ENCODE measurements at places on chromosomes 5 and 9.

GRCh38 chr5:172004824-172005237 is 1.6 kb downstream of the FBXW11 start:
- DNase-seq, result no peak

DNA sequence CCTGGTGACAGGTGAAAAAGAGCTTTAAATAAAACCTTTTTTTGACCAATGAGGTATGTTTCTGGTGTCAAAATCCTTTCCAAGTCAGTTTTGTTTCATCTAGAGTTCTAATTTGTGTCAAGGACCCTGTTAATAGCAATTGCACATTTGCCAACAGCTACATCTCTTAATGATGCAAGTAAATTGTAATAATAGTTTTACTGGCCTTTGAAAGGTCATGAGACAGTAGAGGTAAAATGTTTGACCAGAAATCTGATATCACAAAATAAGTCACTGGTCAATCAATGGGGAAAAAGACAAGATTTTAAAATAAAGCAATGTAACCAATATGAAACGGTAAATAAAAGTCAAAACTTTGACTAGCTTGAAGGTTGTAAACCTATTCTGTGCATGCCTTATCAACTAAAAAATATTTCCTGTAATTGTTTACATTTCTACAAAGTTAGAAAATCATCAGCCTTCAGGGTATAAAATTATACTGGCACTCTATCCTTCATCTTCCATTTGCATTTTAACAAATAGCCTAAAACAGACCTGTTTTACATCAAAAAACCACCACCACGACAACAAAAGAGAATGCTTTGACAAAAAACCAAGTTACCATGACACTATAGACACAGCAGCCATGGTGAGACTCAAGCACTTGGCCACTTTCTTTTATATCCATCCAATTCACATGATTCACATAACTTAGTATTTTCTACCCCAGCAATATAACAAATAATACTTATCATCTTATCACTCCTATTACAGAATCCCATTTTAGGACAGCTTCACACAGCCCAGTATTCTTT is 3.0 kb downstream of the NADK2 start:
- no peak for DNase-seq

DNA sequence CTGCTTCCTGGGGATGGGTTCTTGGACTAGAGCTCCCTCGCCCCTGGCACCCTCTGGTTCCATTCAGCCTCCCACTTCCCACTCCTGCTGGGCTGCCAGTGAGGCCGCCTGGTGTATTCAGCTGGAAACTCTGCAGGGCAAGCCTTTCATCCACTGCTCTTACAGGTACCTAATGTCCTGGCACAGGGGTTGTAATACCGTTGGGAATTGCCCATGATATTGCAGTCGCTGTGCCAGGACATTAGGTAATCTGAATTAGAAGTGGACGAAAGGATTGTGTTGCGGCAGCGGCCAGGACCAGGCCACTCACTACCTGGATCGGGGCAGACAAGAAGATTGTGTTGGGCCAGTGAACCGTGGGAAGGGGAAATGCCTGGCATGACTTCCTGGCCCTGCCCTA is 13.1 kb downstream of the TMOD1 start:
- DNase-seq, result no peak

DNA sequence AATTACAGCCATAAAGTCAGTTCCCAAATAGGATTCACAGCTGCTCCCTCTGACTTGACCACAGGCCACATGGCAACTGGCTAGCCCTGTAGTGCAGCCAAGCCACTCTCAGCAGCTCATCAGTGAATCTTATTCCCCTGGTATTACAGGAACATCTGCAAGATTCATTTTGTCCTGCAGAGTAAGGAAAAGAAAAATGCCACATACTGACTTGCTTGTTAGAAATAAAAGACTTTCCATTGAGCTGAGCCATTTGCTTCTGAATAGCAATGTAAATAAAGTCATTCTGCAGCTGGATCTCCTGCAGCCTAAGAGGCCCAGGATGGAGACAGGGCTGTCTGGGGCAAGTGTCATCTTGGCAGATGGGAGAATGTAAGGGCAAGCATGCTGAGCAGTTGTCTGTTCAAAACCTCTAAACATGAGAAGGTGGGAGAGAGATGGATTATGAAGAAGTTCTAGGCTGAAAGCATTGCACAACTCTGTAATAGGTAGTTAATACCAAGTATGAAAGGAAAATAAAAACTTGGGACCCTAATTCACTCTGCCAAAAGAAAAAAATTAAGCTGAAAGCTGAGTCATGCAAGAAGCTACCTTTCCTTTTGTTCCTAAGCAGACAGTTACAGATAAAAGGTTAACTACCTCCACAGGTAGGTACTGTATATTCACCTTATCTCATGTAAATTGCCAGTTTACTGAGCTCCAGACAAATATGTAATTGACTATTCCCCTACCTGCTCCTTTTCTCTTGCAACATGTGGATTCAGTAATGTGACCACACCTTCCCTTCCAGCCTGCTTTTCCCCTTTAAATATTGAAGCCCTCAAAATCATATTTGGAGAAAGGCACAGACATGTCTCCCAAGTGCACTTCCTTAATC is 244.4 kb upstream of the RAI14 start:
- DNase-seq, result no peak

DNA sequence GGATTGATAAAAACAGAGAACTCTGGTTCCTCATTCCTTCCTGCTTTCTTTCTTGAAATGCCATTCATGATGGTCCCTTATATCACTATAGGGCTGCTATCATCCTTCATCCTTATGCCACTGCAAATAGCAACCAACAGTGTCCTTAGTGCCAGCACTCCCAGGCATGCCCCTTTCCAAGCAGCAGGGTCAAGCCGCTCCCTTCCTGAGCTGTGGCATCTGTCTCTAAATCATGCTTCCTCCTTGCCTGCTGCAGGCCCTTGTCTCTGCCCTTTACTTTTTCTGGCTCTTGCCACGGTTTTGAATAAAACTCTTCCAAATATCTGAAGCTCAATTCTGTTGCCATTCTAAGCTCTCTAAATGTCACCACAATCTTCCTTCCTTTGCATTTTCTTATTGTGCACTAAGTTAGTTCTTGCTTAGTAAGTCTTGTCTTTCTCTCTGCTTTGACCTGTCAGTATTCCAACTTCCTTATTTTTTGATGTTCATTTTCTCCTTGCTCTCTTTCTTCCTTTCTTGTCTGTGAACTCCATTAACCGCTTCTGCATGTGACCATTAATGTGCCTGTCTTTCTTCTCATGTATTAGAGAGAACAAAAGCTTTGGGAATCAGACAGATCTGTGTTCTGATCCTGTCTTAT is 19.9 kb downstream of the TLR4 start:
- DNase-seq, result no peak

GRCh38 chr5:140631831-140632365 is 1.1 kb downstream of the CD14 start:
- peak; percentile 20 for DNase-seq

DNA sequence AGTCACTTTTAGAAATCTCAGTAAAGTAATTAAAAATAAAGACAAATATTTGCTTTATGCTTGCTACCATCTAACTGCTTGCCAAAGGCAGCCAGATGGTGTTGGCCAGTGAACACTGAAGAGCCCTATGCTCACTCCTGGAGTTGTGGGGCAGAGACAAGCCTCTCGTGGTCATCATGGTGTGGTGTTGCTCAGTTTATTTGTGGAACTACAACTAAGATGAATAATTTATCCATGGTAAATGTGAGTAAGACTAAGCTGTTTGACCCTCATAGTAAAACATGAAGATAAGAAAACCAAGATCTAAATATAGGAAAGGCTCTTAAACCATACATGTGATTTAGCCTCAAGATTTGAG is 100.7 kb downstream of the PDE8B start:
- DNase-seq, result no peak

DNA sequence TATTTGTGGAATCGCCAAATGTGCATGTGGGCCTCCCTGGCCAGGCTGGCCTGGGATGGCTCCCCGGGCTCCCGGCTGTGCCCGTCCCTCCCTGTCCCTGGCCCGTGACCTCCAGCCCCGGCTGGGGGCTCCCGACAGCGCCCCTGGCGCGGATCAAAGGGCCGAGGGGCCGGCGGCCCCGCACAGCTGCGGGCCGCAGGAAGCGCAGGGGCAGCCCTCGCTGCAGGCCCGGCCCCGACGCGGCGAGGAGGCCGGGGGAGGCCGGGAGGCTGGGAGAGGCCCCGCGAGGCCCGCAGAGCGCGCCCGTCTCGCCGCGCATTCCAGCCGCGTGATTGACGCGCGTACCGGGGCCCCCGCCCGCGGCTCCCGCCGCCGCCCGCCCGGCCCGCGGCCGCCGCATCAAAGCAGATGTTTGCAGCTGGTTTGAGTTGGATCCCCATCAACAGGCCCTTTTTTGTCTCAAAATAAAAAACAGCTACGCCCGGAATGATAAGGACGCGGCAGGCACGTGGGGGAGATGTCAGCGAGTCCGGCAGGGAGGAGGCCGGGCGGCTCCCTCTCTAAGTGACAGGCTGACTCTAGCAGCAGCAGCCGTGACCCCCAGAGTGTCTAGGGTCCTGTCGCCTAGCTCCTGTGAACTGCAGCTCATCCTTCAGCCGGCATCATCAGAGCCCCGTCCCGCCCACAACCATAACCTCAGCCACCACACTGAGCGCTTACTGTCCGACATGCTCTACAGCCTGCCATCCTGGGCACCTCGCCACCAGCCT is 69.4 kb downstream of the LMX1B start:
- DNase-seq, result no peak

DNA sequence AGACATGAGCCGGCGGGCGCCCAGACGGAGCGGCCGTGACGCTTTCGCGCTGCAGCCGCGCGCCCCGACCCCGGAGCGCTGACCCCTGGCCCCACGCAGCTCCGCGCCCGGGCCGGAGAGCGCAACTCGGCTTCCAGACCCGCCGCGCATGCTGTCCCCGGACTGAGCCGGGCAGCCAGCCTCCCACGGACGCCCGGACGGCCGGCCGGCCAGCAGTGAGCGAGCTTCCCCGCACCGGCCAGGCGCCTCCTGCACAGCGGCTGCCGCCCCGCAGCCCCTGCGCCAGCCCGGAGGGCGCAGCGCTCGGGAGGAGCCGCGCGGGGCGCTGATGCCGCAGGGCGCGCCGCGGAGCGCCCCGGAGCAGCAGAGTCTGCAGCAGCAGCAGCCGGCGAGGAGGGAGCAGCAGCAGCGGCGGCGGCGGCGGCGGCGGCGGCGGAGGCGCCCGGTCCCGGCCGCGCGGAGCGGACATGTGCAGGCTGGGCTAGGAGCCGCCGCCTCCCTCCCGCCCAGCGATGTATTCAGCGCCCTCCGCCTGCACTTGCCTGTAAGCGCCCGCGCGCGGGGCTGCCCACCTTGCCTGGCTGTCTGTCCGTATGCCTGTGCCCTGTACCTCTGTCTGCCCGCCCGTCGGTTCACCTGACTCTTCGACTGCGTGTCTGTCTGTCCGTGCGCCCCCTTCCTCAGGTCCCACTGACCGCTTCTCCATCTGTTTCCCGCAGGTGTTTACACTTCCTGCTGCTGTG is 412 bp downstream of the FGF18 start:
- no peak for DNase-seq
